ENCODE measurements at places on chromosomes 1 and 21.

GRCh38 chr1:14956579-14957195 is 196.9 kb upstream of the TMEM51 start:
- no peaks in the 10 kb centered on the region for H3K36me3 ChIP-seq
- DNase-seq = no peak
- H3K27ac ChIP-seq = no peak overlapping the region
- no peak overlapping the region for H3K4me3 ChIP-seq
- H3K4me1 ChIP-seq = no peaks in the 10 kb centered on the region

GRCh38 chr1:66359815-66360214 is 174.1 kb upstream of the SGIP1 start:
- H3K4me3 ChIP-seq = no peak overlapping the region
- no peak overlapping the region for H3K27ac ChIP-seq
- H3K4me1 ChIP-seq = peaks cover 5% of the 10 kb centered on the region
- no peaks in the 10 kb centered on the region for H3K27me3 ChIP-seq
- no peak for DNase-seq

- no peak overlapping the region for H3K27ac ChIP-seq
- no peaks in the 10 kb centered on the region for H3K36me3 ChIP-seq
- no peaks in the 10 kb centered on the region for H3K27me3 ChIP-seq
- H3K4me3 ChIP-seq = no peak overlapping the region
These were observed 2.5 kb upstream of the SFT2D2 start for GRCh38 chr1:168223261-168223660.

GRCh38 chr1:23434260-23434775 is 9.8 kb upstream of the TCEA3 start:
- no peaks in the 10 kb centered on the region for H3K36me3 ChIP-seq
- H3K27ac ChIP-seq = no peak overlapping the region
- no peak for DNase-seq
- H3K4me1 ChIP-seq = peaks cover 2% of the 10 kb centered on the region
- no peak overlapping the region for H3K4me3 ChIP-seq
- peaks cover under 1% of the 10 kb centered on the region for H3K27me3 ChIP-seq

DNA sequence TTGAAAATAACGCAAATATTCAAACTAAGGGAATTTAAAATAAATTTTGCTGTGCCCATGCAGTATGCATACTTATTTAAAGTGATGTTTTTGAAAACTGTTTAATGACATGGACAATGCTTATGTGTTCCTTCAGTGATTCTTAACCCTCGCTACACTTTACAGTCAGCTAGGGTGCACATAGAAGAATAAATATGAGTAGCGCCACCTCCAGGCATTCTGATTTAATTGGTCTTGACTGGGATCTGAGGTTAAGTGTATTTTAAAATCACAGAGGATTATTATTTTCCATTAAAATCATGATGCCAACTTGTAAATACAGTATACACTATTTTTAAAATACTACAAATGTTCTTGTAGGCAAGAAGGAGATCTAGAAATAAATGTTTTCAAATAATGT is 373.5 kb upstream of the ADGRL4 start:
- no peaks in the 10 kb centered on the region for H3K4me1 ChIP-seq
- H3K4me3 ChIP-seq = no peak overlapping the region
- DNase-seq = no peak
- no peaks in the 10 kb centered on the region for H3K36me3 ChIP-seq
- no peaks in the 10 kb centered on the region for H3K27me3 ChIP-seq

DNA sequence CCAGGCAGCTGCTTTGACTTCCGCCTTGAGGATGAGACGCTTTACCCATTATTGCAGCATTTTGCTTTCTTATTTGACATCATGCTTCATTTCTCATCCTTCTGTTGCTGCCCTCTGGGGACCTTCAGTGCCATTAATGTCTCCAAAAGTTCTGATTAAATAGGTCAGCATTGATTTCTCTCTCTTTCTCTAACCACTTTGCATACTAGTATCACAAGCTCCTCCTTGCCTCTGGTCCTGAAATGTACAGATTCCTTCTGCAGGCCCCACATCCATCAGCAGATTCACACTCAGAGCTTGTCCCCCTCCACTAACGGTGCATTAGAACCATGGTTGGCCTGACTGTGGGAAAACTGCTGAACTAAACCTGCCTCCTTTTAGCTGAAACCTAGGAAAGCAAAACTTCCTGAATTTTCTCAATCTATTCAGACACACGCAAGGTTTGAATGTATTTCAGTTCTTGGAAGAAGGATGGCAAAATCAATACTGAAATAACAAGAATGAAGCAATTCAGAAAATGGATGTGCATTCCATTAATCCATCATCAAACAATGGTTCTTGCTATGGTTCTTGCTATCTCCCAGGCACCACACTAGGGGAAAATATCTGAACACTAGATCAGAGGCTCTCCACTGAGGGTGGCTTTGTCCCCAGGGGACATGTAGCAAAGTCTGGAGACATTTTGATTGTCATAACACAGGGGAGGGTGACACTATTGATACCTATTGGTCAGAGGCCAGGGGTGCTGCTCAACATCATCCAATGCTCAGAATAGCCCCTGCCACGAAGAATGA is 154.5 kb downstream of the PCP4 start:
- no peak overlapping the region for H3K27ac ChIP-seq
- H3K27me3 ChIP-seq = no peaks in the 10 kb centered on the region
- H3K36me3 ChIP-seq = no peaks in the 10 kb centered on the region
- DNase-seq = no peak
- H3K4me3 ChIP-seq = no peak overlapping the region

All from common myeloid progenitor, CD34-positive (primary cell).